ENCODE measurements at places on chromosomes 2 and 18.

GRCh38 chr18:3623769-3624545 lies 174.0 kb downstream of the TGIF1 start:
- no peak for DNase-seq

DNA sequence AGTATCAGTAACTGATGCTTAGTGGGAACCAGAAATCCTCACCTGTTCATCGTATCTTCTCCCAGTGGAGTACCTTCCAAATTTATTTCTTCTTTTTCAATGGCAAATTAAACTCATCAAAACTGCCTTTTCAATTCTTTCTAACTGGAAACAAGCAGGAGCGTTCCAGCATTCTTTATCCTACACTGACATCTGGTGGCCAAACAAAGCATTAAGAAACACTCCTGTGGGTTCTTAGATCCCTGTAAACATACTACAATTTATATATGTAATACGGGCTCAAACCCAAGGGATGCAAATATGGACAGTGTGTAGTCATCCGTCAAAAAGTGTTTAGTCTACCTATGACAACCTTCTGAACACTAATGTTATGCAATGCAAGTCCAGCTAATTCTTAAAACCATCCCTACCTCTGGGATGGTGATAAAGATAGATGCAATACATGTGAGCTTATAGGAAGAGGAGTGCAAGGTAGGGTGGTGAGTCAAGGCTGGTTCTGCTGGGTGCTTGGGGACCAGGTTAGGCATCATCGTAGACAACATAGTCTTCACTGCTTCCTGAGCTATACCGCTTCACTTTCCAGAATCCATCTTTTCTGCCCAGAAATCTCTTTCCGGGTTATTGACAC lies 375.0 kb downstream of the CTNNA2 start:
- no peak for DNase-seq

- DNase-seq, result no peak
Observed at GRCh38 chr18:12907258-12907925, 23.4 kb upstream of the PTPN2 start.

- no peak for DNase-seq
Observed at GRCh38 chr2:195863564-195863963, 205.1 kb downstream of the DNAH7 start.

- no peak for DNase-seq
Observed at GRCh38 chr2:196712867-196713266, 73.4 kb downstream of the CCDC150 start.

DNA sequence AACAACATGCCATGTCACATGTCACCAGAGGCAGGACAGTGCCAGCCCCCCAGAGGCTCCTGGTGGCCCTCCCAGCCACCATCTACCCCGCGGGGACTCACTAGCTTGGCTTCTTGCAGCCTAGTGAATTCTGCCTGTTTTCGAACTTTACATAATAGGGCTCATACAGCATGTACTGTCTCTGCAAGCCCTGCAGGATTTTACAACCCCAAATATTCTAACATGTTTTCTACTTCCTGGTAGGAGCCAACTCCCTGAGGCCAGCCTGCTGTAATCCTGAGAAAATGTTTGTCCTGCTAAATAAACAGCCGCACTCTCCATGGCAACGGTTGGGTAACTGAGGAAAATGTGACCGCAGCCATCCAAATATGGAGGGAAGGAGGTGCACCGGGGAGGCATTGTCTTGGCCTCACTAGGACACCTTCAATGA lies 2.7 kb downstream of the PER2 start:
- DNase-seq, result no peak

GRCh38 chr2:7480431-7480830 lies 563.2 kb downstream of the RNF144A start:
- no peak for DNase-seq

DNA sequence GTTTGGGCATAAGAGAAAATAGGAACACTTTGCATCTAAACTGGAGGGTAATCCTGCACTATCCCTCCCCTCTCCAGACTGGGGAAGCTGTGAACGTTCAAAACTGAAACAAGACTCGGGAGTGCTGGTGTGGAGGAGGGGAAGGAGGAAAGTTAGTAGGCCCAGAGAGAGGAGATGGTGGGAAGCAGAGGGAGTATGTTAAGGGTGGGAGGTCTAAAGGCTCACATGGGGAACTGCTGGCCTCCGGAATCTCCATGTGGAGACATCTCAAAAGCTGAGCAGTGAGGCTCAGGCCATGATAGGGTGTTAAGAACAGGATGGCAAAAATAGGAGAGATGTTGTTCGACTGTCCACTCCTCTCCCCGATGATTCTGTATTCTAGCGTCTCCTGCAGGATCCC lies 47.9 kb downstream of the ADD2 start:
- DNase-seq, result no peak

DNA sequence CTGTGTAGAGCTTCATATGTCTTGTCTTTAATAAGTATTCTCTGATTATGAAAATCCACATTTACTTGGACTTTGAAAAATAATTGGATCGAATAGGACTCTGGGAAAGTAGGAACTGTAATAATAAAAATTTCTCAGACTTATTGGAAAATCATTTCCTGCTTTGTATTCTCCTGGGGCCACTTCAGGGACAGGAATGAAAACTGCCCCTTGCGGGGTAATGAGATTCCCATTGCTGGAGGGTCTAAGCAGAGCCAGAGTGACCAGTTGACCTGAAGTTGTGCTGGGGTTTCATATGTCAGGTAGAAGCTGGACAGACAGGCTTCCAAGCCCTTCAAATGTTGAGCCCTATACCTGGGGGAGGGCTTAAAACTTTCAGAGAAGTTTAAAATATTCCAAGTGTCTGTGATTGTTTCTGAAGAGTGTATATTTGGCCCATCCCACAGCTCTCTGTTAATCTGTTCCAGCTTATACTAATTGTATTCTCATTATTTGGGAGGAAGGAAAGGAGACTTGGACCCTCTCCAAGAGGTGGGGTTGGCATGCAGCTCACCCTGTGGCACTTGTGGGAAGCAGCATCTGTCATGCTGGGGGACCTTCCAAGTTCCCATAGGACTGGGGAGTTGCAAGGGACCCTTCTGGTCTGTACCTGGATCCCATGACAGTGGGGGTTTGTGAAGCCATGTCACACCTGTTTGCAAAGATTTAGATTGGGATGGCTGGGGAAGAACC lies 268.7 kb upstream of the ATP5MC3 start:
- no peak for DNase-seq

DNA sequence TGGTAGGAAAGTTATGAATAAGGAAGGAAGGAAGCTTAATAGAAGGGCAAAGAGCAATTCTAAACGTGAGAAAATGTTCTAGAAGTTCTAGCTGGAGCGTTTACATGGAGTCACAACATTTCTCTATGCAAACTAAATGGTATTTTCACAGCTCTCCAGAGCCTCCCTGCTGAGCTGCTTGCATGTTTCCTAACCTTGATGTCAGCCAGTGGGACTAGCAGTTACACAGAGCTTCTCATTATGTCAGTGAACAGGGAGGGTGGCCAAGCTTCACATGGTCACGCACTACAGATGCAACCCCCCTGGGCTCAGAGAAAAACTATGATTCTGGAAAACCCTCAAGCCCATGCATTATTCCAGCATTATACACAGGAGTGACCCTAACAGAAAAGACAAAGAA lies 153.4 kb upstream of the CCDC150 start:
- DNase-seq, result no peak

DNA sequence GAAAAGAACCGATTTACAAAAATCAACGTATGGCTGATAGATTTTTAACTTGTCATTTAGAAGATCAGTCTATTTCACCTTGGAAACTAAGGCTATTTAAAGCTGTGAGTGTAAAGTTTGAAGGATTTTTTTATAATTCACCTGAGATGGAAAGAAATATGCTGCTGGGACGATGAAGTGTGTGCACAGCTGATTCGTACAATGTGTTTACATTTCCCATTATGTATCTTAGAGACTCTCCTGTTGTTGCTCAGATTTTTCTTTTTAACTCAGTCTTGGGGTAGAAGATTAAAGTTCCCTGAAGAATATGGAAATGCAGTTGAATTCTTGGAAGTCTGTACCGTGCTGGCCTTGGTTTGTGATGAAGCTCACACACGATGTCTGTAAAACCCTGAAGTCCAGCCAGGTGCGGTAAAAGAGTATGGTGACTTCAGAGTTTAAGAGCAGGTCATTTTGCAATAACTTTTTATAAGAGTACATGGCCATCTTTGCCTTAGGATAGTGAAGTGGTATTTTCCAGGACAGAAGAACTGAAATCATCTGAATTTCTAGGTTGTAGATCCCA lies 250.1 kb downstream of the PRKCE start:
- no peak for DNase-seq

GRCh38 chr2:84170979-84171378 lies 288.1 kb downstream of the SUCLG1 start:
- DNase-seq, result no peak

DNA sequence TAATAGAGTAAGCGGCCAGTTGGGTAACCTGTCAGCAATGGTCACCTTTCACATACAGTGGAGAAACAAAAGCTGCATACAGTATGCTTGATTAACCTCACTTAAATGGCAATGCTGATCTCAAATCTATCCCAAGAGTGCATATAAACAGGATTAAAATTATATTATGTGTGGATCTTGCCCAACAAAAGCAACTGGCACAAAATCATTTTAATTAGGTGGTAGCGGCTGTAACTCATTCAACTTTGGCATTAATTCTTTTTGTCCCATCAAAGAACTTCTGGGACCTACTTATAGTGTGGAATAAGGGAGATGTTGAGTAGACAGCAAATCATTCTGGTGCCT lies 167.8 kb upstream of the VRK2 start:
- DNase-seq, result no peak

- no peak for DNase-seq
Observed at GRCh38 chr2:71643674-71644357, 190.5 kb downstream of the DYSF start.

DNA sequence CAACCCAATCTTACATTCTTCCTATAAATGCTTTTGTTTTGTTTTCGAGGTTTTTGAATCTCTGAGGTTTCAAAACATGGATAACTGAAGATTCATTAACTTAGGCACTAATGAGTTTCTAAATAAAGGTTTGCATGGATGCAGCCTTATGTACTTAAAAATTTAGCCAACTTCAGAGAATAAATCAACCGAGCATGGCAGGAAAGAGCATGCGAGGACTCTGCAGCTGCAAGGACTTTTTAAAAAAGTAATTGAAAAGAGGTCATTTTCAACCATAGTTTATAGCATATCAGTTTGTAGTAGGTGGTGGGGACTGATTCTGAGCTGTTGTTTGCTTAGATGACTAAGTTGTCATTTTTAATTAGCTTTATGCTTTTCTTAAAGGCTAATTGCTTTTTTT lies 567.0 kb upstream of the ZEB2 start:
- DNase-seq, result no peak

DNA sequence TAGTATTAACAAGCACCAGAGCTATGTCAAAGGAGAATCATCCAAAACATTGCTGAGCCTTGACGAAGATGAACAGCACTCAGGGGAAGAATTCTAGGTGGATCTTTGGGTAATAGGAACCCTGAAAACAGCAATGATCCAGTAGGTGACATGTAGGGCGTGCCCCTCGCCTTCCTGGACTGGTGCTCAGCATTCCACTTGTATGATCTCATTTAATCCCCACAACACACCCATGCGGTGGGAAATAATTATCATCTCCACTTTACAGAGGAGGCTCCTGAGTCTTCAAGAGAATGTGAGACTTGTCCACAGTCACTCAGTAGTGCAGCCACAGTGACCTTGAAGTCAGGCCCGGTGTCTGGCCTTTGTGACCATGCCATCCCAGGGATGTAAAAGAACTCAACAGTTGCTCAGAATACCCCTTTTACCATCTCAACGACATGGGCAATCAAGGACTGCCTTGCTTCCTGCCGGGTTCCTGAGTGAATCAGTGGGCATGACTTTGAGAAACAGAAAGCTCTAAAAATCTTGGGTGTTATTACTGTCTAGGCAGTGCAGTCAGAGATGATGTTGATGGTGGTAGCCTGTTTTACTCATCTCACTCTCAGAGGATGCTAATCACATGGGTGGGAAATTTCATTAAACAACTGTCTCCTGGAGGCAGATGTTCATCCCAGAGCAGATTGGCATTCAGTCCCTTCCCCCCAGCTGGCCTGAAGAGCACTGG lies 161.6 kb downstream of the BCL11A start:
- DNase-seq, result no peak

All from T-cell (primary cell).